ENCODE measurements at places on chromosomes 11 and 22.
A peak's percentile ranks its signal among the peaks of the same experiment; 100 is the strongest.

GRCh38 chr11:122405547-122406341, 249.8 kb upstream of the UBASH3B start:
- DNase-seq: no peak

GRCh38 chr11:2992234-2992996, at the start of gene NAP1L4:
NAP1L4 (minus strand) TSS chr11:2992329; CDS start chr11:2979220, 13,109 bp downstream.
- peak; percentile 88 for DNase-seq

GRCh38 chr11:61728940-61729219, 23.6 kb upstream of the MYRF start:
- no peak for DNase-seq

DNA sequence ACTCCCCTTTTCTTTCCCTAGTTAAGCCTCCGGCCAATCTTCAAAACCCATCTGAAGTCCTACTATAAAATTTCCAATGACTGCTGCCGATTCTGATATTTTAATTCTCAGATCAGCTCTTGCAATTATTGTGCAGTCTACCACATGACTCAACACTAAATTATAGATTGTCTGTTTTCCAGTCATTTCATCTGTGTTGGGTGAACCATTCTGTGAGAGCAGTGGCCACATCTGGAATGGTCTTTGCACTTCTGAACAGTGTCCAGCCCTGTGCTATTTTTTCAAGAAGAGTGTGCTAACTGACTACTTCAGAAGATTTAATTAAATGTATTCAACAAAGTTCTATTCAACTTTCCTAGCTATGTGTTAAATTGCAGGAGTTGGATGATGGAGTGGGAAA, 47.2 kb upstream of the MMP7 start:
- DNase-seq: no peak

GRCh38 chr11:98307827-98308491, 712.8 kb upstream of the CNTN5 start:
- DNase-seq: no peak

DNA sequence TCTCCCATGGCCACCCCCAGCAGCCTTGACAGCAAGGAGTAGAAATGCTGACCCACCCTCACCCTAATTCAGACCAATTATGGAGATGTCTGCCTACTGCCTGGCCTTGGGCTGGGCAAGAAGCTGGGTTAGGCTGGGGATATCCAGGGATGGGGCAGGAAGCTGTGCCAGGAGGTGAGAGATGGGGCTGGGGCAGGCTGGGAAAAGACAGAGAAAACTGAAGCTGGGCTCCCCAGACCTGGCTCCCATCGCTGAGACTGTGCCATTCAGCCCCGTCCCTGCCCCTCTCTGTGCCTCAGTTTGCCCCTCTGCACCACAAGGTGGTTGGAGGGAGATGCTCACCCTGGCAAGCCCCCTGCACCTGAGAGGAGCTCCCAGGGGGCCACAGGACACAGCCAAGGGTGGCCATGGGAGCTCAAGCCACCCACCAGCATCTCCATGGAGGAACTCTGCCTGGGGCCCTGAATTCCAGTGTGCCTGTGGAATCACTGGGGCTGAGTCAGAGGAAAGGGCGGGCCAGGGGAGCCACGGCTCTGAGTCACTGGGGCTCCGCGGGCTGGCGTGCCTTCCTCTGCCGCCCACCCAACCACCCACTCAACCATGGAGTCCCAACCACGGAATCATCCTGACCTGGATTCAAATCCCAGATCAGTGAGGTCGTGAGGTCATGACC, 6.0 kb upstream of the CARD10 start:
- DNase-seq: no peak

GRCh38 chr22:25645266-25645665, 80.8 kb downstream of the GRK3 start:
- DNase-seq: no peak

GRCh38 chr22:18034076-18034475, 9.7 kb upstream of the MICAL3 start:
- DNase-seq: no peak

DNA sequence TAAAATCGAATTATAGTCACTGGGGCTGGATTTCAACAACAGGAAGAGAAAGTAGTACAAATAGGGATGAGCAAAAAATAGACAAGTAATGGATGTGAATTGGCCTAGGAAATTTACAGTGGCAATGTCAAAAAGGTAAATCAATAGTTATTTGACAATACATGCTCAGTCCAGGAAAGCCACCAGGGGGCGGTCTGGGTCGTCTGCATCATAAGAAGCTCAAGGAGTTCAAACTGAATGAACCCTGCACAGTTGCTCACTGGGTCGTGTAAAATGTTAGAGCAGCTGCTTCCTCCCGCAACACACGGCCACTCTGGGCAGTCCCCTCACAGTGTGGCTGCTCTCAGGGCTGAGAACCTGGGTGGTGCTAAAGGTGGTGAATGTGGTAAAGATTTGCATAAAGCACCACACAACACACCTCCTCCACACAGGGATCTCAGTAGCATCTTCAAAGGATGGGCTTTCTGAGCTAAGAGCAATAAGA, 85.9 kb downstream of the ZNF280B start:
- no peak for DNase-seq

DNA sequence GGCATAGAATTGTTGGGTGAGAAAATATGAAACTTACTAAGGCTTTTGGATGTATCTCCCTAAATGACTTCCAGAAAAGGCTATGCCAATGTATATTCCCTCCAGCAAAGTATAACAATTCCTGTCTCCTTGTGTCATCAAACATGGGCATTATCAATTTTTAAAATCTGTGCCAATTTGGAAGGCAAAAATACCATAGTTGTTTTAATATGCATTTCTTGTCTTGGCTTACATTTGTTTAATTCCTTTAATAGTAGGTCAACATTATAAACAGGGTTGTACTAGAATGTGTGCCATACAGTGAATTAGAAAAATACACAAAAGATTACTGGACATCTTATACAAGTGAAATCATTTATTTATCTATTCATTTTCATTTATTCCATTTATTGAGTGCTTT, 41.6 kb downstream of the DCUN1D5 start:
- DNase-seq: no peak

- DNase-seq: no peak
Measured at GRCh38 chr11:111733611-111734088, 32.5 kb downstream of the PPP2R1B start.

DNA sequence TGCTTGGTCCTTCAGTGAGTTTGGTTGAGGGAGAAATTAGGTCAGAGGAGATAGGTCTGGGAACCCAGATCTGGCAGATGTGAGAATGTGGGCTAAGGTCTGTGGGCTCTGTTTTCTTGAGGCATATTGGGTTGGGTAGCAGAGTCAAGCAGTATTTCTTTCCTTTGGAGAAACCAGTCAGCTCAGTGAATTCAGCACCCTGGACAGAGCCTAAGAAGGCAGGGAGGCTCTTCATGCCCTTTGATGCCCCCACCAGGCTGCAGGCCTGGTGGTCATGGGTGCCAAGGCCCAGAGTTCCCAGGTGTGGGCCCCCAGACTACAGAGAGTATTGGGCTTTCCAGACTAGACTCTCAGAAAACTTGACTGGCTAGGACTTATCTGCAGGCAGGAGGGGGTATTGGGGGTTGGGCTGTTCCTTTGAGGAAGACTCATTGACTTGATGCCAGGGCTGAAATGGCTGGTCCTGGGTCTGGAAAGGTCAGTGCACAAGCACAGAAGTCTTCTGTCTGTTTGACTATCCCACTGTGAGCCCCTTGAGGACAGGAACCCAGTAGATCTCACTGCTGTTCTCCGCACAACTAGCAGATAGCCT, 45.3 kb upstream of the NECTIN1 start:
- DNase-seq: no peak
